ENCODE measurements at places on chromosomes 2 and 18. TPM values are rescaled to one million over a fixed set of nuclear protein-coding genes. Genes with fewer than 3 reads are reported as not detected.

Gene DCDC2C
- not detected for total RNA-seq

DNA sequence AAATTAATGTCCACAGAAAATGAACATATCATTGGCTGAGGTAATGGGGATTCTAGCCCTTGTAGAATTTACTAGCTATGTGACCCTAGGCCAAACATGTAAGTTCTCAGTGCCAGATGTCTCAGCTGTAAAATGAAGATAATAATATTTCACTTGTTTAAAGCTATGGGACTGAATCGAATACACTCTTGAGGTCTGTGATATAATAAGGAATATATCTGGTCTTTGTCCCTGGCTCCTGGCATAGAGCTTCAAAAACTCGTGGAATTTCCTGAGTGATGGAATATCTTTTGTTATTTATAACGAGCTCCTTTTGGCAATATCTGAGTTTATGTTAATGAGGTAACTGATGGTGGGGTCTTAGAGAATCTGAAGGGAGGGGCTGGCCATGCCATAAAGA is 201.4 kb upstream of the CYP26B1 start:
- no peak overlapping the region for H3K27ac ChIP-seq
- no peaks in the 10 kb centered on the region for H3K27me3 ChIP-seq
- no peak overlapping the region for H3K4me3 ChIP-seq
- H3K4me1 ChIP-seq: no peaks in the 10 kb centered on the region
- no peak for DNase-seq

Gene SSB
- total RNA-seq: 141 TPM

Gene FAM124B
- 3.3 TPM for total RNA-seq

- H3K27ac ChIP-seq: no peak overlapping the region
- no peaks in the 10 kb centered on the region for H3K36me3 ChIP-seq
- H3K27me3 ChIP-seq: no peaks in the 10 kb centered on the region
- H3K4me3 ChIP-seq: no peak overlapping the region
Measured at GRCh38 chr2:70181363-70181956, 9.4 kb downstream of the C2orf42 start.

- peaks cover 28% of the 10 kb centered on the region for H3K27me3 ChIP-seq
- no peak overlapping the region for H3K4me3 ChIP-seq
- peaks cover 7% of the 10 kb centered on the region for H3K4me1 ChIP-seq
- no peak overlapping the region for H3K27ac ChIP-seq
- no peak for DNase-seq
Measured at GRCh38 chr2:233638836-233639235, 2.6 kb downstream of the UGT1A10 start.

Gene GNLY
- total RNA-seq: 9.9 TPM

Gene TEX44
- total RNA-seq: not detected

DNA sequence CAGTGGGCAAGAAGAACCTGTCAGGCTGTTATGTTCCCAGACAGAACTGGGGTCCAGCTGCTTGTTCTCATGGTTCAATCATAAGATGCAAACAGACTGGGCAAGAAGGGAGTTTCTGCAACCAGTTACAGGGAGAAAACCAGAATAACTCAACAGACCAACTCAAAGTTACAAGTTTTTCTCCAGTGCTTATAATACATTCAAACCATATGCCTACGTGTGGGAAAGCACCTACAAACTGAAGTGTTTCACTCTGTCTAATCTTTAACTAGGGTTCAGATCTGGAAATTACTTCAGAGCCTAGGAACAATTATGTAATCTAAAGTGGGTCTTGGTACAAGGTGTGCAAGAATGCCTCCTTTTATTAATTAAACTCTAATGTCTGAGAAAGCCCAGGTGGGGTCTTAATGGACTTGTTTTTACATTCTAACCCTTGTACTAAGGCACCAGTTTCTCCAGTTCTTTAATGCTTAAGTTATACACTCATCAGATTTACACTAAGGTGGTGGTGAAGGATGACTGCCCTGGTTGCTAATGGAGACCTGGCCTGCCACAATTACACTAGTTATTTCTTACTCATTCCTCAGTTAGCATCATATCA is 951.9 kb downstream of the TSN start:
- no peaks in the 10 kb centered on the region for H3K27me3 ChIP-seq
- H3K36me3 ChIP-seq: no peaks in the 10 kb centered on the region
- H3K4me3 ChIP-seq: no peak overlapping the region
- no peak overlapping the region for H3K27ac ChIP-seq
- no peaks in the 10 kb centered on the region for H3K4me1 ChIP-seq
- no peak for DNase-seq

Gene TMEM178A
- 0.89 TPM for total RNA-seq

DNA sequence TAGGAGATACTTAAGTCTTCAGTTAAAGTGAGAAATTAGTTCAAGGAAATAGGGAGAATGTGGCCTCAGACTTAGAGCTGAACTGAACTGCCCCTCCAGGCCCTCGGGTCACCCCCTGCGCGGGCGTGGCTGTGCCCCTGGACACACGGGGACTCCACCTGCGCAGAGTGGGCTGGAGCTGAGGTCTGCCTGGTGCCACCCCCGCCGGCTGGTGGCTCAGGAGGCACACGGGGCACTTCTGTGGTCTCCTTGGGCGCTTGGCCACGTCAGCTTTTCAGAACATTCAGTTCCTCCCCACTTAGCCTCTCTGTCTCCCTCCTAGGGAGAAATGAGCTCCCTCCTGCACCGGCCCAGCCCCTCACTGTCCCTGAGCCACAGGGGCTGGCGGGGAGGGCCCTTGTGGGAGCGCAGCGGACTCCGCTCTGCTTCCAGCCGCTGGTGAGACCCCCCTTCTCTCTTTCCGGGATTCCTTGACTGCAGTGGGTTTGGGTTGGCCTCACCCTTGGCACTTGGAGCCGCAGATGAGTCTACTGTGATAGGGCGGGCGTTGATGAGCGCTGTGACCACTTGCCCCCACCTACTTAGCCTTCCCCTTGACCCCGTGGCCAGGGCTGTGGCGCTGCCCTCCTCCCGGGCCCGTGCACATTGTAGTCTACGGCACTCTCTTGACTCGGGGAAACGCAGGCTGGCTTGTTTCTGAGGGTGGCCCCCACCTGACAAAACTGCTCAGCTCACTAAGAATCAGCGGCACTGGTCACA is 18.2 kb upstream of the PDIA6 start:
- H3K27me3 ChIP-seq: peaks cover 41% of the 10 kb centered on the region
- DNase-seq: no peak
- no peak overlapping the region for H3K27ac ChIP-seq
- H3K4me3 ChIP-seq: no peak overlapping the region

Gene SMIM21
- total RNA-seq: not detected

Gene COL4A3
- total RNA-seq: 0.23 TPM

Gene VWA3B
- total RNA-seq: not detected

Gene DLX1
- total RNA-seq: not detected

- H3K36me3 ChIP-seq: no peaks in the 10 kb centered on the region
- H3K27ac ChIP-seq: no peak overlapping the region
- no peak overlapping the region for H3K4me3 ChIP-seq
- H3K4me1 ChIP-seq: peaks cover 2% of the 10 kb centered on the region
- DNase-seq: no peak
- peaks cover 50% of the 10 kb centered on the region for H3K27me3 ChIP-seq
Measured at GRCh38 chr2:18502142-18502541, 58.3 kb downstream of the RDH14 start.

DNA sequence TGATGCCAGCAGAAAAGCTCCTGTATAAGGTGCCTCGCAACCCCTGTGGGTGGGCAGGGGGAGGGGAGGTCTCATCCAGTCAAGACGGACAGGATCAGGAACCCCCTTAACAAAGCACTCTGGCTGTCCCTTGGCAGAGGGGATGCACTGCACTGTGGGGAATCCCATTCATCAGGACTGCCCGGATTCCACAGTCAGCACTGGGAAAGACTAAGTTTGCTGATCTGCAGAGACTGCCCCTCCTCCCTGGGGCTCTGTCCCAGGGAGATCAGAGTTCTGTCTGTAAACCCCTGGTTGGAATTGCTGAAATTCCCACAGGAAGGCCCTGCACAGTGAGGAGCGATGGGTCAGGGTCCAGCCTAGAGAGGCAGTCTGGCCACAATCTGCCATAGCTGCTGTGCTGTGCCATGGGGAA is 149.5 kb upstream of the RBBP8 start:
- H3K27ac ChIP-seq: no peak overlapping the region
- no peak overlapping the region for H3K4me3 ChIP-seq
- H3K36me3 ChIP-seq: no peaks in the 10 kb centered on the region
- DNase-seq: no peak
- peaks cover 50% of the 10 kb centered on the region for H3K27me3 ChIP-seq

Gene SCN9A
- total RNA-seq: 0.21 TPM

DNA sequence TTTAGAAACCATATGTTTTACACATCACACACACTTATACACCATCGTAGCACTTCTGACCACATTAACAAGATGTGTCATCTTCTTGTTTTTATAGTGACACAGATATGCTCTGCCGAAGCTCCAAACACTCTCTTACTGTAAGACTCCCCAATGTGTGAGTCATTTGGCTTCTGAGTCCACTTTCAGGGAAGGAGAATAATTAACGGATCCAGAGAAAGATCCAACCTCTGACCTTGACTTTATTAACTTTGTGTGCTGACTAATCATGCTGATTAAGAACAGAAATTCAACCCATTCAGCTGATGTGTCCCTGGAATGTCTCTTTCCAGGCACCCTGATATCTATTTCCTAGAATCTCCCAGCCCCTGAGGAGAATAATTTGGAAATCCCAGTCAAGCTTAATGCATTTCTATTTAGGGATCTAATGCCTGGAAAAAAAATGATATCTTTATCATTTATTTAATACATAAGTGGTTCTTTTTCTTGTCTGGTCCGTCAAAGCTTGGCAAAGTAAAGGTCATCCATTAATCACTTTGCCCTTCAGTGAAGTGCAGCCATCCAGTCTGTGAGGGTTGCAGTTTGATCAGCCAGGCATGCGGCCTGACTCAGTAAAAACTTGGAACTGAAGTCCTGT is 615.8 kb upstream of the SYT4 start:
- DNase-seq: no peak
- no peaks in the 10 kb centered on the region for H3K27me3 ChIP-seq
- no peak overlapping the region for H3K27ac ChIP-seq
- H3K36me3 ChIP-seq: no peaks in the 10 kb centered on the region
- no peaks in the 10 kb centered on the region for H3K4me1 ChIP-seq

DNA sequence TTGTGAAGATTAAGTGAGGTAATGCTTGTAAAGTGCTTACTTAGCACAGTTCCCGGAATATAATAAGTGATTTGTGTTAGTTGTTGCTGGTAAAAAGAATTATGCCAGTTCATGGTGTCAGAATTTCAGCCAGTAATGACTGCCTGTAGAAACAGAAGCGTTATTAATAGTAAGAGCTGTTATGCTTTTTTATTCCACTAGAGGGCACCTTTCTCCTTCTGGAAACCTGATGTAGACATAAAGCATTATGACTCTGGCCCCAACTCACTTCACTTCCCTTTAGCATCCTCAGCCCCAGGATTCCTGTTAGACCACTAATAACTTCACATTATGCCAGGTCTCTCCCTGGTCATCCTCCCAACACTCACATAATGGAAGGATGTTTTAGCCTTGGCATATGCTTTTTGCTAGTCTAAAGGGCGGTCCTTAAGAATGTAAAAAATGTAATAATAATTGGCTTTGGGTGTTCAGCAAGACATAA is 34.9 kb downstream of the C18orf54 start:
- H3K4me1 ChIP-seq: peaks cover 16% of the 10 kb centered on the region
- H3K36me3 ChIP-seq: no peaks in the 10 kb centered on the region
- DNase-seq: no peak
- no peak overlapping the region for H3K27ac ChIP-seq

Gene AQP12B
- total RNA-seq: not detected

Gene IL1F10
- total RNA-seq: not detected

Gene KIF5C
- total RNA-seq: 41.6 TPM

Gene GLI2
- not detected for total RNA-seq

DNA sequence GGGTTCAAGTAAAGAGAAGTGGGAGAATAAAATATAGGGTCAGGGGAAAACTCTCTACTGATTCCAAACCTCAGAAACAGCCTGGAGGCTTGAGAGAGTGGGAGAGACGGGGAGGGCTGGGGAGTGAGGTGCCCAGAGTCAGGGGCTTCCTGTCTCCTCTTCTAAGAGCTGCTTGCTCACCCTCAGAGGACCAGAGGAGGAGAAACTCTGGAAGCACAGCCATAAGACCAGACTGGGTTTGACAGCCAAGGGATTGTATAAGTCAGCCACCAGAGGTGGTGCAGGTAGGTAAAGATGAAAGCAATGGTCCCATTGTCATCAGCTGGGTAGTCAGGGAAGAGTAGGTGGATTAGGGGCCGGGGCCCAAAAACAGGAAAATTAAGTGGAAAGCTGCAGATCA is 259.4 kb downstream of the TNS1 start:
- H3K36me3 ChIP-seq: no peaks in the 10 kb centered on the region
- DNase-seq: no peak
- no peak overlapping the region for H3K4me3 ChIP-seq
- H3K4me1 ChIP-seq: peaks cover 2% of the 10 kb centered on the region

Data from T-helper 17 cell (primary cell).